ENCODE measurements at places on chromosomes 13 and 19. TPM values are rescaled to one million over a fixed set of nuclear protein-coding genes. Genes with fewer than 3 reads are reported as not detected.

DNA sequence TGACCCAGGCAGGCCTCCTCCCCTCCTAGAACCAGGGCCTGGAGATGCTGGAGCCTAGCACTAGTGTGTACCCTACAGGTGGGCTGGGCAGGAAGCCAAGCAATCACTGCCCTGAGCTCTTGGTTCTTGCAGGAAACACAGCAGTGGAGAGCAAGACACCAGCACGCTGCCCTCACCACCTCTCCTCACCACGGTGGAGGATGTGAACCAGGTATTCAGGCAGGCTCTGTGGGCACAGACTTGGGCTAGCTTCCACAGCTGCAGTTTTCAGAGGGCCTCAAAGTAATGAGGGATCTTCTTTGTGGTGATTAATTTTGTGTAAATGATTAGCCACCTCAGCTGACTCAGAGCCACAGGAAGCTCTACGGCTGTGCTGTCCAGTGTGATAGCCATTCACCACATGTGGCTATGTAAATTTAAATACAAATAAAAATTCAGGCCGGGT lies 13.6 kb upstream of the GPI start:
- no peak for DNase-seq

GRCh38 chr13:97369261-97369893 lies 64.6 kb upstream of the RAP2A start:
- no peak for DNase-seq

Gene FCHO1
- 1.3 TPM for total RNA-seq

DNA sequence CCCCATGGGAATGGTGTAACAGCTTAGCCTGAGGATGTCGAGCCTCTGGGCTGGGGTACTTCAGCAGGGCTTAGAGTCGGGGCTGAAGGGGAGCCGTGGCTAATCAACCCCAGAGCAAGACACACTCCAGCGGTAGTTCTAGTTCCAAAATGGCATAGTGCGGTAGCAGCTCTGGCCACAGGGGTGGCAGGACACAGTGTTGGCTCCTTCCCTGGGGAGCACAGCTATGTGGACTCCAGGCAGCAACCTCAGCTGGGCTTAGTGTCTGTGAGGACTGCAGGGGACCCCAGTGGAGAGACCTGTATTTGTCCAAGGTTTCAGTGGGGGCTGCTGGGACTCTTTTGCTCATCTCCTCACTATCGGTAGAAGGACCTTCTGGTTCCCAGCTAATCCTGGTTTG lies 70.8 kb upstream of the PCDH20 start:
- DNase-seq = no peak

Gene LIPE
- 10.2 TPM for total RNA-seq

Gene CD209
- 1.2 TPM for total RNA-seq

Gene ZNF808
- total RNA-seq = 21.7 TPM

Gene ZNF382
- total RNA-seq = 10.9 TPM

Gene CPAMD8
- 134 TPM for total RNA-seq

Gene ATP4B
- total RNA-seq = not detected

Gene ZNF865
- 21.0 TPM for total RNA-seq

Gene REEP6
- total RNA-seq = 61.9 TPM

DNA sequence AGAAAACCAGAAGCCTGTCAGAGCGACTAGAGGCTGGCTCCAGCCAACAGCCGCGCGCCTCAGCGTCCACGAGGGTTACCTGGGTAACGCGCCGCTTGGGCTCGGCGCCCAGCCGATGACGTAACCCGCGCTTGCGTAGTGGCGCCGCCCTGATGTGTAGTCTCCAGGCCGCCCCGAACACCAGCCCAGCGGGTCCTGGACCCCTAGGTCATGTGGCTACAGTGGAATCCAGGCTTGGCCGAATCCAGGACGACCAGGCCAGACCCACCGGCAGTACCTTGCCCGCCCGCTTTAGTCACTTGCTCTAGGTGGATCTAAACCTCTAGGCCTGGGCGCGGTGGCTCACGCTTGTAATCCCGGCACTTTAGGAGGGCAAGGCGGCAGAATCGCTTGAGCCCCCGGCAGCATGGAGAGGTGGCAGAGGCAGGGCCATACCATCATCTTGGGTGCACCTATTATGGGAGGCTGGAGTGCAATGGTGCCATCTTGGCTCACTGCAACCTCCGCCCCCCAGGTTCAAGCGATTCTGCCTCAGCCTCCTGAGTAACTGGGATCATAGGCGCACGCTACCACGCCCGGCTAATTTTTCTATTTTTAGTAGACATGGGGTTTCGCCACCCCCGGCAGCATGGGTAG lies 7.2 kb upstream of the ZNF606 start:
- DNase-seq = peak; percentile 90

DNA sequence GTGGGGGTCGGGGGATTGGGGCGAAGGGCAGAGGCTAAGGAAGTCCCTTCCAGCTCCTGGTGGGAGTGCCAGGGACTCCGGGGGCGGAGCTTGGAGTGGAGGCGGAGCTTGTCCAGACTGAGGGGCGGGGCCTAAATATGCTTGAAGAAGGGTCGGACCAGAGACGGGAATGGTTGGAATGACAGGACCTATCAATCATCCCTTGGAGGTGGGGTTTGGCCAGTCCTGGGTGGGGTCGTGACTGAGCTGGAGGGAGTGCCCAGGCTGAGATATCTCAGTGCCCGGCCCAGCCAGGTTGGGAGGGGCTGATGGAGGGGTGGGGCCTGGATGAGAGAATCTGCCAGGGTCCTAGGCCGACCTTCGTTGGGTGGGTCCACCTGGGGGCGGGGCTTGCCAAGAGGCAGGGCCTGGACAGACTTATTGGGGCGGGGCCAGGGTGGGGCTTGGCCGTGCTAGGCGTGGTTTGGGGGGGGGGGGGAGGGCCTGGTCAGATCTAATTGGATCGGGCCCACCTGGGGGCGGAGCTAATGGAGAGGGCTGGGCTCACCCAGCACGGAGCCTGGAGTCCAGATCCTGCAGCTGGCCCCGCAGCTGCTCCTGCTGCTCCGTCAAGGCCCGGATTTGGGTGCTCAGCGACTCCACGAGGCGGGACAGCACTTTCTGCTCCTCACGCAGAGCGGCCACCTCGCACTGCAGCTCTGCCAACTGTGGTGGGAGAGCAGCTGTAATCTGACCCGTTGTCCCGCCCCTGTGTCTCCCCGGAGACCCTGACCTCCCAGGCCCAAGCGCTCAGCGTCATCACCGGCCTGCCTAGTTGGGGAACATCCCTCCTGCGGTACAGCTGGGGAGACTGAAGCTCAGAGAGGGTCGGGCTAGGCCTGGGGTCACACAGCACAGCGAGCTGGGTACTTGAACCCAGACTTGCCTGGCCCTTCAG lies 2.6 kb upstream of the WIZ start:
- peak; percentile 59 for DNase-seq

Gene RGL3
- 5.1 TPM for total RNA-seq

DNA sequence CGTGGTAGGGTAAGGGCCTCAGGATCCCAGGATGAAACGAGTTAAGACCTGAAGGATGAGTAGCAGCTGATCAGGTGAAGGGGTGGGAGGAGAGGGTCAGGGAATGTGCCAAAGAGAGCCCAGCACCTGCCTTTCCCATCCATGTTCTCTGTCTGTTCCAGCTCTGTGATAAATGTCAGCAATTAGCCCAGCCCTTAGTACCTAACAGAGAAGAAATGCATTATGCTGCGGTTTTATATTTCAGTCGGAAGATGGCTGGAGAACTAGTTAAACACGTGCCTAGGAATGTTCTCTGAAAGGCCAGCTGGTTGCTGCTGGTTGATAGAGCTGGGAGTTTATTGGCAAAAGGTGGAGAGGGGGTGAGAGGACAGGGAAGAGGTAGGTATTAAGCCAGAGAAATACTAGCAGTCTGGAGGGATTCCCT lies 268.2 kb downstream of the SHISA2 start:
- no peak for DNase-seq

DNA sequence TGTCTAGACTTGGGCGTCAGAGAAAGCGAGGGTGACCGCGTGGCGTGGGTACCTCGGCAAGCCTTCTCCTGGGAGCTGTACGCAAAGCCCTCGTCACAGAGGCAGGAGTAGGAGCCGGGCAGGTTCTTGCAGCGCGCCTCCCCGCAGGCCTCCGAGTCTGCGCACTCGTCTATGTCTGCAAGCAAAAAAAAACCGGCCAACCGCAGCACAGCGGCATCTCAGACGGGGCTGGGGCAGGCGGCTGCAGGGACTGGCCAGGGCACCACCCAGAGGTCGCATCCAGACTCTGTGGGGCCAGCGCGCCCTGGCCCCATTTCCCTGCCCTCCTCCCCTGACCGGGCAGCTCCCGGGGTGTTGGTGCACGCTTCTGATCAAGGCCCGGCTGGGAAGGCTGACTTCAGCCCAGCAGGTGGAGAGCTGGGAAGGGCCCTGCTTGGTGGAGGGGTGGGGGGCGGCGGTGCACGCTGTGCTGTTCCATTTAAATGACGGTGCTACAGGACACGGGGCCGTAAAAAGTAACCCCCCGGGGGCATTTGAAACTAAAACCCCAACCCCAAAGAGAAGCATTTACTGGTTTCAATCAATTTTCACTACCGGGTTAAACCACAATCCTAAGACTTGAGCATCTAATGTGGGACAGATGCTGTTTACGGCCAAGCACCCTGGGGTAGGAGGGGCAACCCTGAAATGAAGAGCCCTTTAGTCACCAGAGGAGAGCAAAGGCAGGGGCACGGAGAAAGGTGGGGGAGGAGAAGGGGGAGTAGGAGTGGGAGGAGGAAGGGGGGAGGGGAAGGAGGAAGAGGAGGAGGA lies 28.2 kb downstream of the GAS6 start:
- DNase-seq = no peak

- no peak for DNase-seq
Observed at GRCh38 chr13:51425410-51426042, 27.3 kb downstream of the INTS6 start.

Gene EDNRB
- total RNA-seq = 18.9 TPM

Gene ZNF682
- total RNA-seq = 4.9 TPM

DNA sequence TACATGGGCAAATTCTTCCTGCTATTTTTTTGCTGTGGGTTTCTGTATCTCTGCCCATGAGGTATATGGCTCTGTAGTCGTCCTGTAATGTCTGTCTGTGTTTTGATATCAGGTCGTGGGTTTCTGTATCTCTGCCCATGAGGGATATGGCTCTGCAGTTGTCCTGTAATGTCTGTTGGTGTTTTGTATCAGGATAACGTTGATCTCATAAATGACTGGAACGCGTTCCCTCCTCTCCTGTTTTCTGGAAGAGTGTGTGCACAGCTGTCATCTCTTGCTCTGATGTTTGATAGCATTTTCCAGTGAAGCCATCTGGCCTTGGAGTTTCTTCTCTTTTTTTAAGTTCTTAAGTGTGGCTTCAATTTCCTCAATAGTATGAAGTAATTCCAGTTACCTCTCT lies 57.2 kb downstream of the SOX1 start:
- DNase-seq = no peak

Gene ZNF846
- 24.5 TPM for total RNA-seq

GRCh38 chr19:31534786-31535657 lies 185.8 kb upstream of the TSHZ3 start:
- no peak for DNase-seq

DNA sequence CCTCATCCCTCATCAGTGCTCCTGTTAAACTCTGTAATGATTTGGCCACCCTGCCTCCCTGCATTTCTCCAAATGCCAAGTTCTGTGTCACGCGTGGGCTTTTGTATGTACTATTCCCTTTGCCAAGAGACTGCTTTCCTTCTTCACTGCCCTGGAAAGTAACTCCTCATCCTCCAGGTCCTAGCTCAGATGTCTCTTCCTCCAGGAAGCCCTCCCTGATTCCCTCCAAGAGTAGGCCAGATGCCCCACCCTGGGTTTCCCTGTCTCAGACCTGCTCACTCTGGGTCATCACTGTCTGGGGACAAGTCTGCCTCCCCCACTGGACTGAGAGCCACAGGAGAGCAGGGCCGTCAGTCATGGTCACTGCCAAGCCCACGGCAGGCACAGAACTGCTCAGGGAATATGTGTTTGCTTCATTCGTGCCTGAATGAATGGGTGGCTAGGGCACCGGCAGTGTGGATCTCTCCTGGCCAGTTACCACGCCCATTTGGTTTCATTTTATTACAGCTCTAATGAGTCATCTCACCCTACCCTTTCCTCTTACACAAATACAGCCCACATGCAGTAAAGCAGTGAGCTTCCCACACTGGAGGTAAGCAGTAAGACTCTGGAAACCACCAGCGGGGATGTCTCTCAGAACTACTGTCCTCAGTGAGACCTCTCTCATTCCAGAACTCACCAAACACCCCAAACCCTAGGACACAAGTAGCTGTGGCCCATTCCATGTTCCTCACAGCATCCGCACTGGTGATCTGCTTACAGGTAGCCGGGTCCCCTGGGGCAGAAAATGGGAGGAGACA lies 12.1 kb upstream of the GPR4 start:
- DNase-seq = peak; percentile 46

GRCh38 chr13:76499891-76500290 lies 386.3 kb downstream of the KCTD12 start:
- no peak for DNase-seq

- no peak for DNase-seq
Observed at GRCh38 chr19:15445807-15446376, 3.9 kb downstream of the WIZ start.

Gene SMAD9
- 25.1 TPM for total RNA-seq

DNA sequence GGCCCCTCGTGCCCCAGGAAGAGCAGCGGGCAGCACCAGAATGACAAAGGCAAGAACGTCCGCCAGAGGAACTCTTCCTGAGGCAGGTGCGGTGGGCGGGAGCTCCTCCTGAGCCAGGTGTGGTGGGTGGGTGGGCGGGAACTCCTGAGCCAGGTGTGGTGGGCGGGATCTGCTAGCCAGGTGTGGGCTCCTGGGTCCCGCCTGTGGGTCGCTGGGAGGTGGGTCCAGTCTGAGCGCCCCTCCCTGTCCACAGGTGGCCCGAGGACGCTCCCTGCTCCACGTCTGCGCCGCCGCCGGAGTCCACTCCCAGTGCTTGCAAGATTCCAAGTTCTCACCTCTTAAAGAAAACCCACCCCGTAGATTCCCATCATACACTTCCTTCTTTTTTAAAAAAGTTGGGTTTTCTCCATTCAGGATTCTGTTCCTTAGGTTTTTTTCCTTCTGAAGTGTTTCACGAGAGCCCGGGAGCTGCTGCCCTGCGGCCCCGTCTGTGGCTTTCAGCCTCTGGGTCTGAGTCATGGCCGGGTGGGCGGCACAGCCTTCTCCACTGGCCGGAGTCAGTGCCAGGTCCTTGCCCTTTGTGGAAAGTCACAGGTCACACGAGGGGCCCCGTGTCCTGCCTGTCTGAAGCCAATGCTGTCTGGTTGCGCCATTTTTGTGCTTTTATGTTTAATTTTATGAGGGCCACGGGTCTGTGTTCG lies 7.0 kb upstream of the HCN2 start:
- no peak for DNase-seq
